ENCODE measurements at places on chromosomes 5 and 9. TPM values are rescaled to one million over a fixed set of nuclear protein-coding genes. Genes with fewer than 3 reads are reported as not detected.

DNA sequence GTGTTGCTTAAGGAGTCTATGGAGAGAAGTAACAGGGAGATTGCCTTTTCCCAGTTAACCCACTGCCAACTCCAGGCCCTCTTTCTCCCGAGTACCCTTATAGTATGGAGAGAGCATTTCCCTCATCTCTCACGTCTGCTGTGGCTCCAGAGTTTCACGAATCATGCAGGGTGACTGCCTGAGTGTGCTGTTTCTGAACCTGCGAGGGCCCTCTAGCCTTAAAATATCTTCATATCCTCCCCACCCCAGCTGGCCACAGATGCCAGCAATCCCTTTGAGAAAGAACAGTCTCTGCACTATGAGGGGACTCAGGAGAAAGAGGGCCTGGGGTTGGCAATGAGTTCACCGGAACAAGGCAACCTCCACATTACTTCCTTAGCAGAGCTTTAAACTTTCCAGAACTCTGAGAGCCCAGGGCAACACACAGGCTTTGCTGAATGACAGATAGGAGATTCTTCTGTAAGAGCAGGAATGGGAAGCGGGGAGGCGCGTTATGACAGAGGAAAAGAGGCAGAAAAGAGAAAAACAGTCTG lies 81.6 kb upstream of the ANKH start:
- no peak for DNase-seq

- no peak for DNase-seq
Measured at GRCh38 chr9:97807681-97808080, 45.3 kb upstream of the FOXE1 start.

- no peak for DNase-seq
Measured at GRCh38 chr5:68994645-68995044, 99.2 kb upstream of the SLC30A5 start.

GRCh38 chr9:123542435-123543225 lies 186.6 kb downstream of the CRB2 start:
- DNase-seq: no peak

- no peak for DNase-seq
Measured at GRCh38 chr5:14574891-14575508, 6.6 kb upstream of the OTULINL start.

DNA sequence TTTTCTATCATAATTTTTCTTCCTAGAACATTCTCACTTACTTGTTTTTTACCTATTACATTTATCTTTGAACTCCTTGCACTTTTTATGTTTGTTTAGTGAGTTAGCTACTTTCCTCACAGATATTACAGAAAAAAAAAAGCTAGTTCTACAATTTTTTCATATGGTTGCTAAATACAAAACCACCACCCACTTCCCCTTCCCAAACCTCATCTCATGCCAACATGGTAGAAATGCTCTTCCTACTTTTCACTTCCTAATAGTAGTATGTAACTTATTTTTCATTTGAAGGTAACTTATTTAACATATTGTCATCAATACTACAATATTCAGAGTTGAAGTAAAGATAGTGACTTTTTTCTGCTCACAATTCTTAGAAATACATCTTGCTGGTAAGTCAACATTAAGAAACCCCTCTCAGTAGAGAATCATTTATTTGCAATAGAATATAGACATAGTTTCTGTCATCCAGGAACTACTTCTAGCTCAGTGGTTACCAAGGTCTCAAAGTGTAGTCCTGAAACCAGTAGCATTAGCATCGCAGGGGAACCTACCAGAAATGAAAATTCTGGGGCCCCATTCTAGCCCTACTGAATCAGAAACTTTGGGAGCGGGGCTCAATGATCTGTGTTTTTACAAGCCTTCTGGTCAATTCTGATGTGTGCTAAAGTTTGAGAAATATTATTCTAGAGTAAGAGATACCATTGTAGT lies 1124.6 kb downstream of the DTWD2 start:
- no peak for DNase-seq

- no peak for DNase-seq
Measured at GRCh38 chr9:110143485-110143884, 64.5 kb downstream of the C9orf152 start.

DNA sequence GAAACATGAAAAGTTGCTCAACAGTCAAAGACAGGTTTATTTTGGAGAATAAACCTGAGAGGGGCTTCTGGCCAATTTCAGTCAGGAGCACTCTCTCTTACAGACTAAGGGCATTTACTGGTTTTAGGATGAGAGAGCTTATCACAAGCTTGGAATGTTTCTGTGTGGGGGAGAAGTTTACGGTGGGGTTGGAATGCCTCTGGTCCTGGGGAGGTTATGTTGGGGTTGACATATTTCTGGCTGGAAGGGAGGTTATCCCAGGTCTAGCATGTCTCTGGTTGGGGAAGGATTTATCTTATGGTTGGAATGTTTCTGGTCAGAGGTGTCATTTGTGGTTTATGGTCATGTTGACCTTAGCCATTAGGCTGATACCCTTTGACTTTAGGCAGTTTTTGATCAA lies 1867.3 kb downstream of the EFNA5 start:
- DNase-seq: no peak

DNA sequence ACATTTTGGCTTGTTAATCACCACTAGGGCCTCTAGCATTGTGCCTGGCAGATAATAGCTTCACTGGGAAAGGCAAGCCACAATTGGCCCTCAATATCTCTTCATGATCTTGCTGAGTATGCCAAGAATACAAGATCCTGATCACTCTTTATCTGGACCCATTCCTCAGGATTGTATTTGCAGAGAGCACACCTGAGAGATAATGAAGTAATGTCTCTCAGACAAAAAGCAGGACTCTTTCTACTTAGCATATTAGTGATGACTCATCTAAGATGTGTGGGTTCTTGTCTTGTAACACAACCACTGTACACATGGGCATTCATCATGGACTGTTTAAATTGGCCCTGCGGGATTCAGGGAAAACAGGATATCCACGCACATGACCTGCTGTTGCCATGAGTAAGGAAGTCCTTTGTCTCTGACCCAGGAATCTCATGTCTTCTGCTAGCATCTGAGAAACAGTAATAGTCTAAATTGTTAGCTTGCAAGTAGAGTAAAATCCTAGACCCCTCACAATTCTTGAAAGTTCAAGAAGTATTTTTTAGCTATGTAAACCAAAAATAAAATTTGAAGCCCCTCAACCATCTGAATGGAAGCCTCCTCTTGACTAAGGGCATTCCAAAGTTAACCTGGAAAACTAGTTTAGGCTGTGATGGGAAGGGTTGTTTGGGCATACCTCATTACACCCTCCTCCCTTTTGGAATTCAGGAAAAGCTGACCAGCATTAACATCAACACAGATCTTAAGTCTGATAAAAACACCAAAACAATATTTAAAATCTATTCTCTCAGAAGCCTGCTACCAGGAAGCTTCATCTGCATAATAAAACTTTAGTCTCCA lies 28.0 kb upstream of the NFIL3 start:
- peak; percentile 55 for DNase-seq

DNA sequence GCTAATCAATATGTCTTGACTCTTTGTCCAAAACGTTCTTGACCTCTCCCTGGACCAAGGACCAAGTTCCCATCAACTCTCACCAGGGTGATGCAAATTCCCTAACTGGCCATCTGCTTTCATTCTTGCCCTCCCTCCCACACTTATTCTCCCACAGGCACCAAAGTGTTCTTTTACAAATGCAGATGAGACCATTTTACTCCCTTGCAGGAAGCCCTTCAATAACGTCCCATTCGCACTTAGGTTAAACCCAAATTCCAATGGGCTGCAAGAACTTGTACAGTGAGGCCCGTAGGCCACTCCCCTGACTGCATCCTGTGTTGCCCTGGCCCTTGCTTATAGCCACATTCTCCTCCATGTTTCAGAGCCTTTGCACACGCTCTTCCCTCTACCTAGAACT lies 7.3 kb downstream of the ARAP3 start:
- DNase-seq: no peak

DNA sequence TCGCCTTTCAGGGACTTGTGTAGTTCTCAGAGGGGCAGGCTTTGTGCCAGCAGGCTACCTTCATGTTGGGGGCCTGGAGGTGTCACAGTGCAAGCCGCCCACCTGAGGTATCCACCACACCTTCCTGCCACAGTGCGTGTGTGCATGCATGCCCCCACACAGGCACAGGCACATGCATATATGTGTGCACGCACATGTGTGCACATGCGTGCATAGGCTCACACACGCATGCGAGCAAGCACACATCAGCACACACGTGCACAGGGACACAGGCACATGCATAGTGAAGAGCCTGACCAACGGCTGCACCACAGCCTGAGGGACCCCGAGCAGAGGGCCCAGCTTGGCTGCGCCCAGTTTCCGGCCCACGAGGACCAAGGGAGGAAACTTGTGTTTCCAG lies 36.1 kb downstream of the IRX4 start:
- no peak for DNase-seq

DNA sequence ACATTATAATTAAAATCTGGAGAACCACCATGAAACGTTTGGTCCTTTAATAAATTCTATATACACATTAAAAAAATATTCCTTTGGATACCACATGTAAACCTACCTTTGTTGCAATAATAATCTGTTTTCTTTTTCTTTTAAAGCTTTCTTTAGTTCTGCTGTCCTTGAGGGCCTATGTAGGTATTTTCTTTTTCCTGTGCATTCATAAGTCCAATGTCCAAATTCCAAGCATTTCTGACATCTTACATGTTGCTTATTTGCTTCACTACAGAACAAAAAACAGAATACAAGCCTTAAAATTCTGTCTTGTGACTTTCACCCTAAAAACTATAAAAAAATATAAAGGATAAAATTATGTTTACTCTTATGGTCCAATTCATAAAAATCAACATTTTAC lies 19.7 kb downstream of the ZCCHC10 start:
- DNase-seq: peak; percentile 11

DNA sequence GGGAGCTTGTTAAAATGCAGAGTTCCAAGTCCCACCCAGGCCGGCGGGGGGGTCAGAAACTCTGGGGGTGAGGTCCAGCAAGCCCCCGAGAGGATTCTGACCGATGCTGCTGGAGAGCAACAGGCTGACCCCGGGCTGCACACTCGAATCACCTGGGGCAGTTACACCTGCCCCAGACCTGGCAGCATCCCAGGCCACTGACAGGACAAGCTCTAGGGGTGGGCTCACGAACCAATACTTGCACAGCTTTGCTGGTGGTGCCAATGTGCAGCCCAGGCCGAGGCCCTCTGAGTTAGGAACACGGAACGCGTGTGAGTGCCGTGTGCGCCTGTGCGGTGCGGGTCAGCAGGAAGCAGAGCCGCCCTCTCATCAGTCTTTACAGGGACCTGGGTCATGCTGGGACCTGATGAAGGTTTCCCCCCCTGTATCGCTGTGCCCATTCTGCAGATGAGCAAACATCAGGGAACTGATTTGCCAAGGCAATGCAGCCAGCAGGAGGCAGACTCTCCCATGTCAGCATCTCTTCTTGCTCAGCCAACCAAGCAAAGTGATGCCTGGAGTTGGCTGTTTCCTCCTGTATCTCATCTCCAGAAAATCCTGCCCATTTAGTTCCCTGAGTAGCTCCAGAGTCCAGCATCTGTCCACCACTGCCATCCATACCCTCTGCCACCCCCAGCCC lies 16.3 kb downstream of the FAM163B start:
- DNase-seq: no peak

Gene GADD45G
- 3.5 TPM for total RNA-seq

Gene HACD4
- 2.1 TPM for total RNA-seq

Gene WDR55
- total RNA-seq: 31.2 TPM

Gene TXNDC8
- total RNA-seq: not detected

Gene CYLC2
- total RNA-seq: not detected
